ENCODE measurements at places on chromosomes 1 and 21.

- DNase-seq: no peak
Observed at GRCh38 chr1:234108921-234109320, 204.4 kb downstream of the SLC35F3 start.

GRCh38 chr1:198678901-198679329 is 40.1 kb downstream of the PTPRC start:
- DNase-seq: no peak

GRCh38 chr1:204791453-204792353 is 79.0 kb upstream of the NFASC start:
- peak; percentile 60 for DNase-seq

DNA sequence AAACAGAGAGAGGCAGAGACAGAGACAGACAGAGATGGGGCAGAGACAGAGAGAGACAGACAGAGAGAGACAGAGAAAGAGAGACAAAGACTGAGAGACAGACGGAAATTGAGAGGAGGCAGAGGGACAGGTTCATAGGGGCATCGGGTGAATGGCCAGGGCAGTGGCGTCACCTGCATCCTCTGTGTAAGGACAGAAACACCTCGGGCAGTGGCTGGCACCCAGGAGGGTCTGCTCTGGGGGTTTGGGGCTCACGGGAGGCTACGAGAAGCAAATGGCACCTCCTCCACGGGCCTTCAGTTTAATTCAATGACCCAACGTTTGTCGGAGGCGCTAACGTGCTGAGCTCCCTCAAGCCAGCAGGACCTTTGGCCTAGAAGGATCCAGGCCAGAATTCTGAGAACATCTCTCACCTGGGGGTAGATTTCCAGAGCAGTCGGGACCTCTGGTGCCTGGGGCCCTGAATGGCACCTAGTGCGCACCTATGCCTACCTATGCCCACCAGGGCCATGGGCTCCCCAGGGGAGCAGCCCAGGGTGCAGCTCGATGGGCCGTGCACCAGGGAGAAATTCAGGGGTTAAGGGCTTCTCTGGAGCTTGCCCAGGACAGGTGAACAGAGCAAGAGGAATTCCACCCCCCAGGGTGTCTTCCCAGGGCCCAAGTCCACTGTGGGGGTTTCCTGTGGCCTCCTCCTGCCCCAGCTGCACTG is 20.6 kb upstream of the PTTG1IP start:
- no peak for DNase-seq

GRCh38 chr21:29177800-29178199 is 47.4 kb downstream of the MAP3K7CL start:
- DNase-seq: no peak

GRCh38 chr1:155744711-155745283 is 55.9 kb downstream of the DAP3 start:
- DNase-seq: no peak

DNA sequence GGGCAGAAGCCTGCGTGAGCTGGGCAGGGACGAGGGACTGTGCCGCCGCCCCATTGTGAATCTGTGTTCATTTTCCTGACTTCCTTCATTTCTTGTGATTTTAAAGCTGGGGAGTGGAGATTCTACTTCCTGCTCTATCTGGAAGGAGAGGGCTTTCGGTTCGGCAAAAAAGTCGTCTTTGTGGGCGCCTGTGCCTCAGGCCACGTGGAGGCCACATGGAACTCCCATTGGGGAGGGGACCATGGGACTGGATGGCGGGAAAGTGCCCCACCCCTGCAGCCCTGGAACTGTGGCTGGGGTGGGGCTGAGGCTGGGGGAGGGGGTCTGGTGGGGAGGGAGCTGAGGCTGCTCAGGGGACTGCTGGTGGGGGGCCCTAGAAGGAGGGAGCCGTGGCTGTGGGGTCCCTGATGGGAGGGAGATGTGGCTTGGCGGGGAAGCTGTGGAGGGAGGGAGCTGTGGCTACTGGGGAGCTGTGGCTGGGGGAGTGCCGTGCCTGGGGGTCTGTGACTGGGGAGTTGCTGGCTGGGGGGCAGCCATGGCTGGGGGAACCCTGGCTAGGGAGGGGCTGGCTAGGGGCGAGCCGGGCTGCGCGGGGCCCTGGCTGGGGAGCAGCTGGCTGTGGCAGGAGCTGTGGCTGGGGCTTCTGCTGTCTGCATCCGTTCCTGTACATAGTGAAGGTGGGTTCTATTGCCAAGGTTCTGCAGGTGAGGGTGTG is 31.5 kb downstream of the COL18A1 start:
- DNase-seq: no peak

DNA sequence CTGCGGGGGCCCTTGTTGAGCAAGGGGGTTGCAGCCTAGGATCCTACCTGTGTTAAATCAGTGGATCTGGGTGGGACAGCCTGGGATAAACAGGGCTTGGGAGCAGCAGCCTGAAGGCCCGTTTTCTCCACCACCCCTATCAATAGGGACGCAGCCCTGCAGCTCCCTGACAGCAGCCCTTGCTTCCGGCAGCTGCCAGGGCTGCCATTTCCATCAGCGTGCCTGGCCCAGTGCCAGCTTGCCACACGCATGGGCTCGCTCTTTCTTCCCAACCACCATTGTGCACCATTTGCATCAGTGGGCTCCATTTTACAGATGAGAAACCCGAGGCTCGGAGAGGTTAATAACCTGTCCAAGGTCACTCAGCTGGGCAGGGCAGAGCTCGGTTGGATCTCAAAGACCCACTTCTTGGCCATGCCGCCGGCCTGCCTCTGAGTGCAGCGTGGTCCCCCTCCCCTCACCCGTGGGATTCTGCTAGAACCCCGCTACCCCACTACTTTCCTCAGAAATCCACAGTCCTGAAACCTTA is 3.8 kb downstream of the WNT4 start:
- DNase-seq: no peak

GRCh38 chr21:43699933-43700599 is 18.9 kb upstream of the PDXK start:
- DNase-seq: no peak

GRCh38 chr21:46326110-46326703 is 2.3 kb downstream of the PCNT start:
- no peak for DNase-seq

- no peak for DNase-seq
Observed at GRCh38 chr1:193909406-193910082, 723.1 kb upstream of the B3GALT2 start.

DNA sequence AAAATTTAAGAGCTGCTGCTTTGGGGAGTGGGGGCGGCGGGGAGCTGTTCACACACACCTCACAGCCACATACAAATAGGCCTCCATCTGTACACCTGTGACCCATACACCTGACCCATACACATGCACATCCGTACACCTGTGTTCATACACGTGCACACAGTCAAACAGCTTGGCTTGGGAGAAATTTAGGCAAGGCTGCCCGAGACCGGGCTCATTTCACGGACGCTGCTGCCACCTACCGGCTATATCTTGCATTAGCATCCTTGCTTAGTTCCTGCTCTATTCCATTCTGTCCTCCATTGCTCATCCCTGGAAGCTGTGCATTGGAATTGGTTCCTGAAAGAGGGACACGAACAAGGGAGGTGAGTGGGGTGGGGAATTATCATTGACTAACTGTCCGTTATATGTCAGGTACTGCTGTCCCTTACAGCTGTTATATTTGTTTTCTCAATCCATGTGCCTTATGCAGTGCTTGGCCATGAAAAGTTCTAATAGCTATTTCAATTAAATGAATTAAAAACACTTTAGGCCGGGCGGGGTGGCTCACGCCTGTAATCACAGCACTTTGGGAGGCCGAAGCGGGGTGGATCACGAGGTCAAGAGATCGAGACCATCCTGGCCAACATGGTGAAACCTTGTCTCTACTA is 37.1 kb upstream of the EPB41 start:
- peak; percentile 78 for DNase-seq

DNA sequence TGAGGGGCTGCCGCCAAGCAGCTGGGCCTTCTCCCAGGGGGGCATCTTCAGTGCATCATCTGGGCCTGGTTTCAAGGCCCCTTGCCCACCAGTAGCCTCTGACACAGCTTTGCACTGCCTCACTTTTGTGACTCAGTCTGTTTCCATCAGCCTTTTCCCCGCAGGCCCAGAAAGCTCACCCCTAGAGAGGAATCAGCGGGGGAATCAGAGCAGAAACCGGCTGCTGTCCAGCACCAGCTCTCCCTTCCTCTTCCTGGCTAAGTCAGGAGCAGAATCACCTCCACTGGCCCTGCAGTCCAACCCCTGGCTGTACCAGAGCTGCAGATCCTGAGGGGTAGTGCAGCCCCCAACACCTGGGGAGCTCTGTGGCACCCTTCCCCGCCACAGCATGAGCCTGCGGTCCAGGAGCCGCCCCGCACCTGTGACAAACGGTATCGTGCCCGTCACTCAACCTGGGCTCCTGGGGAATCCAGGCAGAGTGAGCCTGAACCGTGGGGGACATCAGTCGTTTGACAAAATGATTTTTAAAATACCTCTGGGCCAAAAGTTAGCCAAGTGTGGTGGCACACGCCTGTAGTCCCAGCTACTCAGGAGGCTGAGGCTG is 83.3 kb upstream of the TMEM51 start:
- no peak for DNase-seq

DNA sequence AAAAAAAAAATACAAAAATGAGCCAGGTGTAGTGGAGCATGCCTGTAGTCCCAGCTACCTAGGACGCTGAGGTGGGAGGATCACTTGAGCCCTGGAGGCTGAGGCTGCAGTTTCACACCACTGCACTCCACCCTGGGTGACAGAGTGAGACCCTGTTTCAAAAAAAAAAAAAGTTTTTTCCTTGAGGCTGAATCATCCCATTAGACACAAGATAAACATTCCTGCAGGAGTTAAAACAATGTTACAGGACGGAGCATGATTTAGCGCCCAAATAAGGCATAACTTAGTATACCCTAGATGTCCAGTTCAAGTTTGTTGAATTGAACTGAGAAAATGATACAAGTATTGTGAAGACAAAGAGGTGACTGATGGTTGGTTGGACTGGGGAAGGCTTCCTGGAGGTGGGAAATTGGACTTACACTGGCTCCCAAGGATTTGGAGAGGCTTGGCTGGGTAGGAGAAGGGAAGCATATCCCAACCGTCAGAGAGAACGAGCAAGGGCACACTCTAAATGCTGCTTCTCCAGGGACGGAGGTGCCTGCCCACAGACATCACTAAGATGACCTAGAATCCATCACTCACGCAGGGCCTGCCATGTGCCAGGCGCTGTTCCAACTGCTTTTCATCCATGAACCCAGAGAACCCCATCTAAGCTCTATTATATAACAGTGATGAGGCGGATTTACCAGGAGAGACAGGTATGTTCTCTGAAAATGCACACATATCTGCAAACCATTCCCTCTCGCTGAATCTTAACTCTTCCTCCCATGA is 610.6 kb downstream of the KIF26B start:
- peak; percentile 86 for DNase-seq

DNA sequence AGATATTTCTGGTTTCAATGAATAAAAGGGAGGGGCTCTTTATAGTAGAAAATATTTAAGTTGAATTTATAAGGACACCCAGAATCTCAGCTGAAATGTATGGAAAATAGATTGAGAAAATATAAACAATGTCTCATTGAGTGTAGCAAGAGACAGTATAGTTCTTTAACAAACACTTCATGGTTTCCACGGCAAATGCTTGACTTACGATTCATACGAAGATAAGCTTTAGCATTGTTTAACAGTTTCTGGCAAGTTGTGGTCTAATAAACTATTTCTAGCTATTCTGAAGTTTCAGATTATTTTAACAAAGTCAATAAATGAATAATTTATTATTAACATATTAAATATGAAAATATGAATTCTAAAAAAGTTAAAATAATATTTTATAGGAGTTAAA is 1419.4 kb downstream of the KCNT2 start:
- DNase-seq: no peak

DNA sequence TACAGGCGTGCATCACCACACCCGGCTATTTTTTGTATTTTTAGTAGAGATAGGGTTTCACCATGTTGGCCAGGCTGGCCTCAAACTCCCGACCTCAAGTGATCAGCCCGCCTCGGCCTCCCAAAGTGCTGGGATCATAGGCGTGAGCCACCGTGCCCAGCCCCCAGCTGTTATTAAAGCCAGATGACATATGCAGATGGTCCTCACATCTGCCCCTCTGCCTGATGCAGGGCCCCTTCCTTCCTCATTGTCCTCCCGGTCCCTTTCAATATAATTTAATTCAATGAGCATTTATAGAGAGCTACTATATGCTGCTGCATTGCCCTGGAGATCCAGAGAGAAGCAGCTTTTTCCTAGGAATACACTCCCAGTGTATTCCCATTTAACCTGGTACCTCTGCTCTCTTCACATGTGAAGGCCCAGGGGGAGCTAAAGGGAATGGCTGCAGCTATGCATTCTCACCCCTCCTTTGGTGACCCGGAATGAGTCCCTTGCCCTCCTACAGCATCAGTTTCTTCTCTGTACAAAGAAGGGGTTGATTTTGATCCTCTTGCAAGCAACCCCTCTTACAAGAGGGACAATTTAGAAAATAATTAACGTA is 55.6 kb downstream of the L1TD1 start:
- no peak for DNase-seq

GRCh38 chr1:201485184-201485774 is 16.3 kb upstream of the PHLDA3 start:
- DNase-seq: no peak

- DNase-seq: no peak
Observed at GRCh38 chr1:244077473-244078220, 26.6 kb downstream of the ZBTB18 start.

GRCh38 chr1:56376188-56376984 is 203.0 kb downstream of the PLPP3 start:
- peak; percentile 56 for DNase-seq

DNA sequence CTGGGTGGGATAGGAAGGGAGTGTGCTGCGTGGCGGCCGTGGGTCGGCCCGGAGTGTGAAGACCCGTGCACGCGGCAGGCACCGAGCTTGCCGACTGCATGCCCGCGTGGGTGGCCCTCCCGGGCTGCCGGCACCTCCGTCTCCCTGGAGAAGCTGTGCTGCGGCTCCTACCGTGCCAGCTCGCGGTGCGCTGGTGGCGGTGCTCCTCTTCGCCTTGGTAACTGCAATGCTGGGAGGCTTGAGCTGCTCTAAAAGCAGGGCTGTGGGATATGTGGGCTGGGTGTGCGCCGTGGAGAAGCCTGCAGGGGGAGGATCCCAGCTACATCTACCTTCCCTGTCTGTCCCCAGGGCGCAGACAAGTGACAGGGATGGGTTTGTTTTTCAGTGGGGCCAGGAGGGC is 2.4 kb downstream of the GABRD start:
- DNase-seq: no peak

GRCh38 chr1:84152649-84153056 is 8.6 kb downstream of the PRKACB start:
- peak; percentile 17 for DNase-seq

- DNase-seq: peak; percentile 22
Observed at GRCh38 chr1:52663716-52664115, 30.7 kb downstream of the SHISAL2A start.

GRCh38 chr21:36626791-36627190 is 72.1 kb upstream of the SIM2 start:
- DNase-seq: no peak

- peak; percentile 79 for DNase-seq
Observed at GRCh38 chr1:39132505-39133339, 71.8 kb upstream of the MACF1 start.

GRCh38 chr21:37459575-37459974 is 93.0 kb downstream of the DYRK1A start:
- DNase-seq: peak; percentile 67

All from cardiac fibroblast (primary cell).